ENCODE measurements at places on chromosomes 7 and 10. TPM values are rescaled to one million over a fixed set of nuclear protein-coding genes. Genes with fewer than 3 reads are reported as not detected.

MNX1 gene
- 0.16 TPM for polyA plus RNA-seq

ASZ1 gene
- polyA plus RNA-seq = 0.81 TPM

CUBN gene
- polyA plus RNA-seq = 2.1 TPM

EPO gene
- polyA plus RNA-seq = 0.24 TPM

MRLN gene
- polyA plus RNA-seq = 0.74 TPM

NOS3 gene
- 5.4 TPM for polyA plus RNA-seq

COX15 gene
- polyA plus RNA-seq = 53.4 TPM

POMZP3 gene
- 16.8 TPM for polyA plus RNA-seq

SLC26A3 gene
- 0.27 TPM for polyA plus RNA-seq

PKD1L1 gene
- 0.54 TPM for polyA plus RNA-seq

ELFN1 gene
- polyA plus RNA-seq = 2.8 TPM

ITPRID1 gene
- polyA plus RNA-seq = 0.05 TPM

SFTPD gene
- 8.3 TPM for polyA plus RNA-seq

SHH gene
- 12.9 TPM for polyA plus RNA-seq

CALHM1 gene
- polyA plus RNA-seq = 0.05 TPM

SLIT1 gene
- 8.0 TPM for polyA plus RNA-seq

NODAL gene
- polyA plus RNA-seq = 0.63 TPM

RBM20 gene
- 1.5 TPM for polyA plus RNA-seq

SPACDR gene
- 4.0 TPM for polyA plus RNA-seq

PON1 gene
- polyA plus RNA-seq = 0.62 TPM

INMT gene
- polyA plus RNA-seq = 15.1 TPM

Data from right lung (tissue), 10 donors.